ENCODE measurements at places on chromosomes 7 and 10.

- DNase-seq = no peak
These were observed 30.6 kb downstream of the POR start for GRCh38 chr7:75945297-75946168.

- no peak for DNase-seq
These were observed 17.2 kb downstream of the TCF7L2 start for GRCh38 chr10:112967200-112967599.

DNA sequence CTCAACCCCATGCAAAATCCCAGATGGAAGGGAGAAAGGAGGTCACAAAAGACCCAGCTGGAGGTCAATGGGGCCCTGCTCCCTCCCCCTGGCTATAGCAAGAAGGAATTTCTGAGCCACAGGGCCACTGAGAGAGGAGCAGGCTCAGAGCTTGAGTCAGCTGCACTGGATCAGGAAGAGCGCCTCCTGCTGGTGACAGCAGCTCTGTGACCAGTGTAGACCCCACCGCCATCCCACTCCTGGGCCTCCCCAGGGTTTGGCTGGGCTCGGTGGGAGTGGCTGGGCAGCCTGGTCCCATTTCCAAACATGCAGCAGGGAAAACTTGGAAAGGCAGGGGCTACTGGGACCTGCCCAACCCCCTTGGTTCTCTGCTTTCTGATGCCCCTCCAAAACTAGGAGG, 31.5 kb upstream of the PRLHR start:
- DNase-seq = no peak

GRCh38 chr7:8443576-8444467, 10.4 kb downstream of the NXPH1 start:
- no peak for DNase-seq

- no peak for DNase-seq
These were observed 30.4 kb downstream of the STEAP1B start for GRCh38 chr7:22469371-22470143.

GRCh38 chr10:114544045-114544659, 113.9 kb downstream of the ABLIM1 start:
- peak; percentile 78 for DNase-seq

DNA sequence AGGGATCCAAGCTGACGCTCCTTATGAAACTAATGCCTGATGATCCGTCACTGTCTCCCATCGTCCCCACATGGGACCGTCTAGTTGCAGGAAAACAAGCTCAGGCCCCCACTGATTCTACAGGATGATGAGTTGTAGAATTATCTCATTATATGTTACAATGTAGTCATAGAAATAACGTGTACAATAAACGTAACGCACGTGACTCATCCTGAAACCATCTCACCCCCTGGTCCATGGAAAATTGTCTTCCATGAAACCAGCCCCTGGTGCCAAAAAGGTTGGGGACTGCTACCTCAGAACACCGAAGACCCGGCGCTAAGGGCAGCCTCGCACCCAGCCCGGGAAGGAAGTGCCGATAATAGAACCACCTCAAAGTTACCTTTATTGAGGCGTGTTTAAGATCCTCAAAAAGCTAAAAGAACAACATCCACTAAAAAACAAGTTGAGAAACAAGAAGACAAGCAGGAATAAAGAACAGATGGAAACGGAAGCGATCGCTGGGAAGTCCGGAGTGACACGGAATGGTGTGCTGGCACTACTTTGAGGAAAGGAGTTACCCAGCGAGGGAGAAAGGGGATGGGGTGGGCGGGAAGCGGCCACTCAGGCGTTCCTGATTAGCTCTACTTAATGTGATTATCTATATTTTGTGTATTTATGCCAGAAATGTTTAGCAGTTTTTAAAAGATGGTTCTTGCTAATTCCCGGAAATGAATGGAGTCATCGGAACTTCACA, 50.1 kb upstream of the PRKAR1B start:
- DNase-seq = no peak

DNA sequence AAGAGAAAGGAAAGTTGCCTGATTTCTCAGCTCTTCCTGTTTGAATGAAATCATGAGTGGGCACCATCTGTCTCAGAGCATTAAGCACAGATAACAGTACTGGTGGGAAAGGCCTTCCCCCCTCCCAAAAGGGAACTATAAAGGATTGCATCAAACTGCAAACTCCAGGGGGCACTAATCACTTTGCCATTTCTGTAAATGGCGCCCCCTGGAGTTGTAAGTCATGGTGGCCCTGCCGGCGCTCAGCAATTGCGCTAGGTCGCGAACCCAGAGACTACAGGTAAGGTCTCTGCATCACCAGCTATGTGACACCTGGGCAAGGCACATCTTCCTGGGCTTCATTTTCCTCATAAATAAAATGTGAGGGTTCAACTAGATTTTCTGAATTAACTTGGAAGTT, 11.1 kb downstream of the LRRC4 start:
- peak; percentile 37 for DNase-seq

- no peak for DNase-seq
These were observed 58.4 kb upstream of the TNS3 start for GRCh38 chr7:47640265-47640664.

DNA sequence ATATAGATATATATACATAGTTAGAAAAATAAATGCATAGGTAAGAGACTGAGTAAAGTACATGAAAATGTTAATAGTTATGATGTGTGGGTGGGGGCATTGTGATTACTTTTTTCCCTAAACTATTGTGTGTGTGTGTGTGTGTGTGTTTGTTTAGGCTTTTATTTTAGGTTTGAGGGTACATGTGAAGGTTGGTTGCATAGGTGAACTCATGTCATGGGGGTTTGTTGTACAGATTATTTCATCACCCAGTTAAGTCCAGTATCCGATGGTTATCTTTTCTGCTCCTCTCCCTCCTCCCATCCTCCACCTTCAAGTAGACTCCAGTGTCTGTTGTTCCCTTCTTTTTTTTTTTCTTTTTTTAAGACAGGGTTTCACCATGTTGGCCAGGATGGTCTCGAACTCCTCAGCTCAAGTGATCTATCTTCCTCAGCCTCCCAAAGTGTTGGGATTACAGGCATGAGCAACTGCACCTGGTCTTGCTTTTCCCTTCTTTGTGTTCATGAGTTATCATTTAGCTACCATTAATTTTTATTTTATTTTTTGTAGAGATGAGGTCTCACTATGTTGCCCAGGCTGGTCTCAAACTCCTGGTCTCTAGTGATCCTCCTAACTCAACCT, 1.9 kb upstream of the RUFY2 start:
- DNase-seq = no peak

- DNase-seq = no peak
These were observed 12.2 kb upstream of the RSBN1L start for GRCh38 chr7:77684030-77684429.

DNA sequence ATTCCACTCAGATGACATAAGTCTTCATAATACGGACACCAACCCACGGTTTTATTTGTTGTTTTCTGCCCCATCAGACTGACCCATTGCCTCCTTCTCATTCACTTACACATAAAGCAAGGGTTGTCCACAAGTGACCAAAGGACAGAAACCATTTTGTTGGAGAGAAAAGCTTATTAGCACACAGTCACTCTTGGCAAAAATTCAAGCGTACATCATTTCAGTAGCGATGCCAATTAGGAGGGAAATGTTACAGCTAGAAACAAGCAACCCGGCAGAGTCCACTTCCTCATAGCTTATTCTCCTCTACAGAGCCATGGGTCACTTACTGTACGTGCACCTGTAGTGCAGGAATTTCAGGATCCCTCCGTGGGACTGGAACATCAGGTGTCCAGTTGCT, 23.0 kb downstream of the ABLIM1 start:
- DNase-seq = no peak

DNA sequence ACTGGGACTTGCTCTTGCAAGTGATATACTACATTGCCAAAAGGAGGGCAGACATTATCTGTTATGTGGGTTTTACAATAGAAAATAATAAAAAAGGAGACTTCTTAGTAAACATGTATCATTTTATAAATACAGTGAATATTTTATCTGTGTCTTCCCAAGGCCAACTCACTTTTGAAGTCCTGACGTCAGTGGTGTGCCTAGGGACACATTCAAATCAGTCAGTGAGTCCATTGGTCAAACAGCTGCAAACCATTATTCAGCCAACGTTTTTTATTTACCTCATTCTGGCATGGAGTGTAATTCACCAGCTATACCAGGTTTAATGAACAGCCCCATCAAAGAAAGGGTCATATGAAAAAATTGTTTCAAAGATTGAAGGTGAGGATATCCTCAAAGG, 263.7 kb downstream of the IPMK start:
- no peak for DNase-seq

DNA sequence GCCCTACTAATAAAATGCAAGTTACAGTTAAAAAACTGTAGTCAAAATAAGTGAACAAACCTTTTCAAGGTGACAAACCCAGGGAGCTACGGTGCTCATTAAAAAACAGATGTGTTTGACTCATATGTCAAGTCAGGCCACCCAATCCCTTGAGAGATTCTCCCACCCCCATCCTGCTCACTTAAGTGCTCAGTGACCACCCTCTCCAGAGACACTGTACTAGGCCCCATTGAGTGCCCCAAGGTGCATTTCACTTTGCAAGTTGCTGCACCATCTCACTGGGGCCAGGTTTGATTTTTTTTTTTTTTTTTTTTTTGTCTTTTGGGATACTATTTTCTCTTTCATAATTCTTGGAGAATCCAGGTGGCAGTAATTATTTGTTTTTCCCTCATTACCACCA, 1.9 kb downstream of the ERV3-1 start:
- no peak for DNase-seq

GRCh38 chr7:150417863-150418262, 32.6 kb upstream of the GIMAP8 start:
- no peak for DNase-seq

- no peak for DNase-seq
These were observed 89.3 kb downstream of the CYP51A1 start for GRCh38 chr7:92044940-92045339.
